ENCODE measurements at places on chromosomes 3 and 15. TPM values are rescaled to one million over a fixed set of nuclear protein-coding genes. Genes with fewer than 3 reads are reported as not detected.

DNA sequence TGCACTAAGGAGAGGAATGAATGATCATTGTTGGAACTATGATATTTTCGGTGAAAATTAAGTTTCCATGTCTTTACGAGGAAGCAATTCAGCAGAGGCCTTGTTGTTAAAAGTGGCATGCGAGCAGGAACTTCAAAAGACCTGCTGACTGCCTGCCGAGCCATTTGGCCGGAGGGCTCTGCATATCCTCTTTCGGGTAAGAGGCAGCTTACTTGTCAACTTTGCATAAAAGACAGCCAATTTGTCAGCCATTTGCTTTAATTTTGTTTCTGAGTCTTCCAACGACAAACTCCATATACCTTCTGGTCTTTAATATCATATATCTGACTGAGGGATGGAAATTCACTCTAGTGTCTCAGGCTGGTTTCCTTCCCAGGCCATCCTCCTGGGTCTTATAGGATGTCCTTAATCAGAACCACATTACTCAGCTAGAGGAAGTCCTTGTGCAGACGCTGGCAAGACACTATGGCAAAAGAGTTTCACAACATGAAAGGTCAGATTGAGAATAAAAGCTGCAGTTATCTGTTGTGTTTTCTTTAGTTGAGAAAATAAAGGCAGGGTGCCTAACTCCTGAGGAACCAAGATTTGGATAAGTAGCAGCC is 128.7 kb upstream of the WNT5A start:
- H3K27me3 ChIP-seq = no peaks in the 10 kb centered on the region
- H3K36me3 ChIP-seq = no peaks in the 10 kb centered on the region
- peak overlapping the region; percentile 72 for H3K27ac ChIP-seq
- peak; percentile 39 for DNase-seq
- no peak overlapping the region for H3K4me3 ChIP-seq

GRCh38 chr15:61830536-61831330 is 229.5 kb downstream of the VPS13C start:
- no peak overlapping the region for H3K27ac ChIP-seq
- no peak overlapping the region for H3K4me3 ChIP-seq
- no peaks in the 10 kb centered on the region for H3K36me3 ChIP-seq
- H3K27me3 ChIP-seq = peaks cover 29% of the 10 kb centered on the region
- no peak for DNase-seq
- H3K4me1 ChIP-seq = no peaks in the 10 kb centered on the region

DNA sequence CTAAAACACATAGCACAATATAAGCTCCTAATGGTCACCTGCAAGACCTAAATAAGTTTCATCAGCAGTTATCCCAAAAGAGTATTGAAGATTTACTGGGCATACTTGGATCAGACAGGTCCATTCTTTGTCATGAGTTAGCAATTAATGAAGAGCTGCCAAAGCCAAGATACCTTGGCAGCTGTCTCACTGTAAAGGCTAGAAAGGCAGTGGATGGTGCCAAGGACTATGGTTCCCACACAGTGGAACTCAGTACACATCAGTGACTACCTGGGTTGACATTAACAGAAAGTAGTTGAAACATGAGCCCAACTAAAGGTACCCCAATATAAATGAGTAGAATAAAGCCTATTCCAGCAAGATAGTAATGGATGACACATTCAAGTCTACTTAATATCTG is 41.1 kb upstream of the TMCO5A start:
- H3K4me1 ChIP-seq = no peaks in the 10 kb centered on the region
- no peaks in the 10 kb centered on the region for H3K36me3 ChIP-seq
- DNase-seq = no peak
- H3K4me3 ChIP-seq = no peak overlapping the region
- no peaks in the 10 kb centered on the region for H3K27me3 ChIP-seq

DNA sequence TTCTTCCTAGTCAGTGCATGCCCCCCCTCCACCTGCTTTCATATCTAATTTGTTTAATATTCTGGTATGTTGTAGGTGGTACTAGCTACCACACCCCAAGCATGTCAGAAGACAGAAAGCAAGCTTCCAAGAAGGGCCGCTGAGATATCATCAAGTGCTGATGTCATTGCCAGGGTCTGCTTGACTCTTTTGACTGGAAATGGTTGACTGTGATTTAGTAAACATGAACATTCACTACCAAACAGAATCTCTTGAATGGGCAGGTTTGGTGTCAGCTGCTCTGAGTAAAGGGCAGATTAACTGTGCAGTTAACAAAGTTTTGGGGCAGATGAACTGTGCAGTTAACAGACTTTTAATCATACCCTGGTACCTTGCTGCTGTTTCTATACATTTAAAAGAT is 244.2 kb upstream of the SATB1 start:
- no peaks in the 10 kb centered on the region for H3K36me3 ChIP-seq
- H3K27ac ChIP-seq = no peak overlapping the region
- H3K4me3 ChIP-seq = no peak overlapping the region
- H3K4me1 ChIP-seq = no peaks in the 10 kb centered on the region
- DNase-seq = no peak

GRCh38 chr3:106570426-106570825 is 701.6 kb upstream of the CBLB start:
- no peaks in the 10 kb centered on the region for H3K27me3 ChIP-seq
- H3K4me1 ChIP-seq = peaks cover 9% of the 10 kb centered on the region
- H3K36me3 ChIP-seq = no peaks in the 10 kb centered on the region
- H3K27ac ChIP-seq = no peak overlapping the region
- no peak overlapping the region for H3K4me3 ChIP-seq
- no peak for DNase-seq

- H3K27me3 ChIP-seq = no peaks in the 10 kb centered on the region
- H3K4me1 ChIP-seq = no peaks in the 10 kb centered on the region
- H3K27ac ChIP-seq = no peak overlapping the region
- no peak for DNase-seq
- no peak overlapping the region for H3K4me3 ChIP-seq
Observed at GRCh38 chr3:58562498-58562897, 14.7 kb downstream of the FAM107A start.

Gene ABHD17C
- 1.4 TPM for total RNA-seq

Gene C3orf70
- total RNA-seq = 0.42 TPM

Gene MUSTN1
- 1.9 TPM for total RNA-seq
